ENCODE measurements at places on chromosomes 5 and 9. TPM values are rescaled to one million over a fixed set of nuclear protein-coding genes. Genes with fewer than 3 reads are reported as not detected.

GRCh38 chr9:91282292-91282691 lies 79.4 kb downstream of the AUH start:
- peak overlapping the region; percentile 12 for H3K27ac ChIP-seq
- DNase-seq, result no peak
- H3K4me3 ChIP-seq, result no peak overlapping the region
- peaks cover 29% of the 10 kb centered on the region for H3K36me3 ChIP-seq
- H3K27me3 ChIP-seq, result no peaks in the 10 kb centered on the region
- H3K4me1 ChIP-seq, result peaks cover 16% of the 10 kb centered on the region

- no peaks in the 10 kb centered on the region for H3K36me3 ChIP-seq
- no peaks in the 10 kb centered on the region for H3K4me1 ChIP-seq
- no peak for DNase-seq
- H3K4me3 ChIP-seq, result no peak overlapping the region
- H3K27me3 ChIP-seq, result no peaks in the 10 kb centered on the region
These were observed 319.3 kb upstream of the RPS23 start for GRCh38 chr5:82597437-82597836.

DNA sequence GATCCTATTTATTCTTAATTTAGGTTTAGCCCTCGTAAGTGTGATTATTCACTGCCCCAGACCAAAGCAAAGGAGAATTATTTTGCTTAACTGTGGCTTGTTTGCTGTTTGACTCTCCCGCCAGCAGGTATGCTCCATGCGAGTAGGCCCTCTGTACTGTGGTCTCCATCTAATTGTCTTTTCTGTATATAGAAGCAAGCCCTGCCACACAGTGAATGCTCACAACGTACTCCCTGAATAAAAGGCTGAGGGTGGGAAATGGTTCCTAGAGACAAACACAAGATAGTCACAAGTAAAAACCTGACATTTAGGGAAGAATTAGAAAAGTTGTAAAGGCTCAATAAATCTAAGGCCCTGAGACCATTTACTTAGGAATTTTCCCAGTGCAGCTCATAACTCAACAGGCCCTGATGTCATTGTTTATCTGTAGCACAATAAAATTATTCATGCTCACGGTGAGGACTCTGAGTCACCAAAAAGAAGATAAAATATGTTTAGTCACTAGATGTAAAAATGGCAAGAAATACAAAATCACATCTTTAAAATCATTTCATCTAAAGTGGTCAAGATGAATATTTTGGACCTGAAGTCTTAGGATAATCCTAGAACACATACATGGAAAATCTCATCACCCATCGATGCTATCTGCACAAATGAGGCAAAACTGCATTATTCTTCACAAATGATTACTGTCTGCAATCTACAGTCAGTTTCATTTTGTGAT lies 473.2 kb downstream of the ENC1 start:
- H3K27me3 ChIP-seq, result peaks cover 29% of the 10 kb centered on the region
- H3K27ac ChIP-seq, result no peak overlapping the region
- H3K4me3 ChIP-seq, result no peak overlapping the region
- H3K4me1 ChIP-seq, result no peaks in the 10 kb centered on the region

- peaks cover 4% of the 10 kb centered on the region for H3K4me1 ChIP-seq
- no peak overlapping the region for H3K27ac ChIP-seq
- no peak for DNase-seq
- H3K36me3 ChIP-seq, result no peaks in the 10 kb centered on the region
- H3K27me3 ChIP-seq, result peaks cover 8% of the 10 kb centered on the region
- H3K4me3 ChIP-seq, result no peak overlapping the region
These were observed 5.6 kb downstream of the PRRX2 start for GRCh38 chr9:129671065-129671464.

- H3K4me3 ChIP-seq, result no peak overlapping the region
- no peaks in the 10 kb centered on the region for H3K27me3 ChIP-seq
- no peak for DNase-seq
- H3K4me1 ChIP-seq, result peaks cover 52% of the 10 kb centered on the region
These were observed 33.4 kb downstream of the SARDH start for GRCh38 chr9:133704711-133705181.

DNA sequence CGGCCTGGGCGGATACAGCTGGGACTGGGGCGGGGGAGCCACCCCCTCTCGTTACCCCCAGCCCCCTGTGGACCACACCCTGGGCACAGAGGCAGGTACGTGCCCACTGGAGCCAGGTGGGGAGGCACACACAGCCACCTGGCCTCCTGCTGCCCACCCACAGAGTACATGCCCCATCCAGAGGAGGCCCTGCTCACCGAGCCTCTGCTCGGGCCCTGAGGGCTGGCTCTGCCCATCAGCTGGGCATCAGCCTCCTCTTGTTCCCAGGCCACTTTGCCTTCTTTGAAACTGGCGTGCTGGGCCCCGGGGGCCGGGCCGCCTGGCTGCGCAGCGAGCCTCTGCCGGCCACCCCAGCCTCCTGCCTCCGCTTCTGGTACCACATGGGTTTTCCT lies 6.3 kb downstream of the MAMDC4 start:
- H3K36me3 ChIP-seq, result peaks cover 4% of the 10 kb centered on the region
- no peak overlapping the region for H3K4me3 ChIP-seq
- no peak for DNase-seq
- peaks cover 4% of the 10 kb centered on the region for H3K4me1 ChIP-seq

DNA sequence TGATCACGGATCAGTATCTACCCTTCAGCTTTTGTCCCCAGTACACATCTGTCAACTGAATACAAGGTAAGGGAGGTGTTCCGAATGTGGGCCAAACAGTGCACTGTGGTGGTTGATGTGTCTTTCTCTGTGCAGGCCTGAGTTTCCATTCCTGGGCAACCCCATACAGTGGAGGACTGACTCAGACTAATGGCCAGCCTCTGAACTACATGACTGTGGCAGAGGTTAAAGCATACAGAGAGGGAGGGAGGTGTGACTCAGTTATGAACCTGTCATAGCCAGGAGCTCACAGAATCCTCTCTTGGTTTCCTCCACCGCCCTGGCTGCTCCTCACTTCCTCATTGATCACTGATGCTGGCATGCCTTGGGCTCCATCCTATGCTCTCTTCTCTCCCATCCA lies 136.4 kb upstream of the TAS2R1 start:
- no peaks in the 10 kb centered on the region for H3K4me1 ChIP-seq
- H3K27ac ChIP-seq, result no peak overlapping the region
- H3K27me3 ChIP-seq, result no peaks in the 10 kb centered on the region
- no peak overlapping the region for H3K4me3 ChIP-seq
- no peak for DNase-seq

DNA sequence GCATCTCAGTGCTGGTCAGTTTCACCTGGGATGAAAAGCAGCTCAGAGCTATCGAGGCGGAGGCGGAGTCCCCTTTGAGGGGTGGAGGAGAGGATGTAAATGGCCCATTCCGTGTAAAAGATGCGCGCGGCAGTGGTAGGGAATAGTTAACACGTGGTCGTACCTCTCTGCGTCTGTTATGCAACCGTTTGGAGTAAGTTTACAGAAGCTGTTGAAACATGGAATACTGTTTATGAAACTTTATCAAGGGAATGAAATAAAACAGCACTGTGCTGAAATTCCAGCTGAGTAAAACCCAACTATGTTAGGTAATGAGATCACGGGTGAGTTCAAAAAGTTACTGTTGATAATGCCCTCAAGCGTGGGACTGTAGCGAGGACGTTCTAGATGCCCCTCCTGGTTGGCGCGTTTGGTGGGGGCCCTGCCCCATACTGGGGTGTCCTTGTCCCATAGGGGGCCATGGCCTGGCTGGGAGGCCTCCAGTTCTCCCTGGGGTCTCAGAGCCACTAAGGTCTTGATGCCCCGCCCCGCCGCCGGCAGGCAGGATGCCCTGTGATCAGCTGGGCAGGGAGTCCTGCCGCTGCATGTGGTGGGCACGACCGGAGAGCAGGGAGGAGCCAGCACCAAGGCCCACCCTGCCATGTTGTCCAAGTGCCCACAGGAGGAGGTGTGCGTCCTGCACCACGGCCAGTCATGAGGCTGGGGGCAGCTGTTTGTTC lies 90.9 kb downstream of the COL5A1 start:
- H3K36me3 ChIP-seq, result no peaks in the 10 kb centered on the region
- DNase-seq, result no peak
- no peaks in the 10 kb centered on the region for H3K4me1 ChIP-seq
- no peaks in the 10 kb centered on the region for H3K27me3 ChIP-seq
- H3K27ac ChIP-seq, result no peak overlapping the region

GRCh38 chr5:99019812-99020697 lies 91.2 kb upstream of the CHD1 start:
- no peak overlapping the region for H3K27ac ChIP-seq
- DNase-seq, result no peak
- peaks cover 5% of the 10 kb centered on the region for H3K4me1 ChIP-seq
- no peak overlapping the region for H3K4me3 ChIP-seq
- no peaks in the 10 kb centered on the region for H3K36me3 ChIP-seq

Gene PLPPR1
- not detected for total RNA-seq

Gene SLC4A9
- total RNA-seq, result 0.56 TPM

GRCh38 chr5:176596689-176597416 lies 13.1 kb downstream of the GPRIN1 start:
- peaks cover 13% of the 10 kb centered on the region for H3K27me3 ChIP-seq
- no peaks in the 10 kb centered on the region for H3K36me3 ChIP-seq
- no peak overlapping the region for H3K27ac ChIP-seq
- H3K4me1 ChIP-seq, result peaks cover 15% of the 10 kb centered on the region
- peak; percentile 77 for DNase-seq

- H3K36me3 ChIP-seq, result no peaks in the 10 kb centered on the region
- no peaks in the 10 kb centered on the region for H3K4me1 ChIP-seq
- DNase-seq, result no peak
- H3K27me3 ChIP-seq, result no peaks in the 10 kb centered on the region
- no peak overlapping the region for H3K4me3 ChIP-seq
These were observed 146.3 kb downstream of the SNCAIP start for GRCh38 chr5:122458278-122458872.

Gene C5orf58
- not detected for total RNA-seq

DNA sequence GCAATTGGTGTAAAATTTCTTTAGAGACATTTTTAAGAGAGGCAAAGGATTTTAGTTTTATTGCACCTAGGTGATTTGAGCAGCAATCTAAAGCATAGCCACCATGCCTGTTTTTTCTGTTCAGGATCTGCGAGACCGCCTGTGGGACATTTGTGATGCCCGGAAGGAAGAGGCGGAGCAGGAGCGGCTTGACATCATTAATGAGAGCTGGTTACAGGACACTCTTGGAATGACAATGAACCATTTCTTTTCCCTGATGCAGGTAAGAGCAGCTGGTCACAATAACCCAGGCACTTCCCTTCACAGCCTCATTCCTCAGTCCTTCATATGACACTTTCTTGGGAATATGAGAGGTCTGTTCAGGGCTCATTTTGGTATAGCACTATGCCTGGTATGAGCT lies 103.2 kb upstream of the IL7R start:
- no peak overlapping the region for H3K4me3 ChIP-seq
- H3K27me3 ChIP-seq, result no peaks in the 10 kb centered on the region
- DNase-seq, result no peak
- no peak overlapping the region for H3K27ac ChIP-seq
- peaks cover 26% of the 10 kb centered on the region for H3K4me1 ChIP-seq

Gene PCDHB13
- total RNA-seq, result not detected

DNA sequence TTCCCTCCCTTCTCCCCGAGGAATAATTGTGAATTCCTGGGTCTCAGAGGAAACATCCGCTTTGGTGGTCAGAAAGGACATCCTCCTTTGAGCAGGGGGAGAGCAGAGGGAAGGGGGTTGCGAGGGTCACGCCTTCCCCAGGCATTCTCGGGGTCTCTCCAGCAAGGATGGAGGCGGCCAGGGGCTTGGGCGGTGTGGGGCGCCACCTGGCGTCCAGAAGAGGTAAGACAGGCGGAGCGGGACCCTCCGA lies 129.1 kb downstream of the KCNIP1 start:
- H3K36me3 ChIP-seq, result no peaks in the 10 kb centered on the region
- no peak overlapping the region for H3K27ac ChIP-seq
- peaks cover 18% of the 10 kb centered on the region for H3K4me1 ChIP-seq
- H3K27me3 ChIP-seq, result peaks cover 16% of the 10 kb centered on the region

DNA sequence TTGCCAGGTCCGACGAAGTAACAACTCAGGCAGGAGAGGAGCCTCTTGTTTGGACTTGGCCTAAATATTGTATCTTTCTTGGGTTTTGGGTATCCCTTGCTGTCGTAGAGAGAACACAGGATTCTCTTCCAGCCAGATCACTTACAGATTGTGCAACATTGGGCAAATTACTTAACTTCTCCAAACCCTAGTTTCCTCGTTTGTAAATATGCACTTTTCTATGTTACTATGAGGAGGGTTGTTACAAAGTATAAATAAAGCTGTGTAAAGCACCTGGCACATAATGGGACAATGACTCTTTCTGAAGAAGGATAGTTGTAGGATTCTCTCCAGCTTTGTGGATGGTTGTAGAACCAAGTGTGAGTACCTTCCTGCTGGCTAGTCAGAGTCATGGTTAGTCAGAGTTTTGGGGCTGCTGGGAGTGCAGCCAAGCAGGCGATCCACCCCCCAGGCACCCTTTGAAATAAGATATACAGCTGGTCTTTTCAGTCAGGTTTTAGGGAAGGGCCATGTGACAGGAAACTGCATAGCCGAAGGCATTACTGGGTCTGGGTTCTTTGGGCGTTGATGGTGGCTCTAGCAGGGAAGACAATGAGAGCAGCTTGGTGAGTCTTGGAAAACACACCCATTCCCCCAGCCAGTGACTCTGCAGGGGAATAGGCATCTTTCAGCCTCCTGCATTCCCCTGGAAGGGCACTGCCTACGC lies 49.9 kb upstream of the GDNF start:
- no peak for DNase-seq
- no peak overlapping the region for H3K27ac ChIP-seq

Gene CREBRF
- total RNA-seq, result 35.8 TPM

DNA sequence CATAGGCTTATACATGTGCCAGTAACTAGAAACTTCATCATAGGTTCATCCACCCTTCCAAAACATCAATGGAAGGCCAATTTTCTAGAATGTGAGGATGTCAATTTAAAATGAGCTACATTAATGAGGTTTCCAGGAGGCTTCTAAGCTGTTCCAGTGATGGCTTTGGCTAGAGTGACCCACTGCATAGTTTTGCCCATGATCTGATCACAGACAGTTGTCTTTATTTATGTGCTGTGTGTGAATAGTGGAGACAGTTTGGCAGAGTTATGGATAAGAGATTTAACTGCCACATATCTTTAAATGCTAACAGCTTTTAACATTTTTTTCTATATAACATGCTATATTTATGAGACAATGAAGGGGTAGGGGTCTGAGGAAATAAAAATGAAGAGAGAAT lies 139.0 kb upstream of the ZNF462 start:
- H3K4me1 ChIP-seq, result no peaks in the 10 kb centered on the region
- DNase-seq, result no peak
- H3K36me3 ChIP-seq, result no peaks in the 10 kb centered on the region
- H3K27ac ChIP-seq, result no peak overlapping the region
